ENCODE measurements at places on chromosomes 1 and 21.

- DNase-seq = no peak
Observed at GRCh38 chr1:212481438-212481767, 48.7 kb downstream of the NENF start.

GRCh38 chr1:175744833-175745232, 1.4 kb upstream of the TNR start:
- DNase-seq = no peak

GRCh38 chr21:42925114-42925926, at the start of gene ERVH48-1:
TSS of gene ERVH48-1 (minus strand) at chr21:42925630. CDS start at chr21:42919006, 6,624 bp downstream.
- DNase-seq = no peak

- peak; percentile 55 for DNase-seq
Observed at GRCh38 chr1:242128951-242129502, 130.1 kb upstream of the MAP1LC3C start.

DNA sequence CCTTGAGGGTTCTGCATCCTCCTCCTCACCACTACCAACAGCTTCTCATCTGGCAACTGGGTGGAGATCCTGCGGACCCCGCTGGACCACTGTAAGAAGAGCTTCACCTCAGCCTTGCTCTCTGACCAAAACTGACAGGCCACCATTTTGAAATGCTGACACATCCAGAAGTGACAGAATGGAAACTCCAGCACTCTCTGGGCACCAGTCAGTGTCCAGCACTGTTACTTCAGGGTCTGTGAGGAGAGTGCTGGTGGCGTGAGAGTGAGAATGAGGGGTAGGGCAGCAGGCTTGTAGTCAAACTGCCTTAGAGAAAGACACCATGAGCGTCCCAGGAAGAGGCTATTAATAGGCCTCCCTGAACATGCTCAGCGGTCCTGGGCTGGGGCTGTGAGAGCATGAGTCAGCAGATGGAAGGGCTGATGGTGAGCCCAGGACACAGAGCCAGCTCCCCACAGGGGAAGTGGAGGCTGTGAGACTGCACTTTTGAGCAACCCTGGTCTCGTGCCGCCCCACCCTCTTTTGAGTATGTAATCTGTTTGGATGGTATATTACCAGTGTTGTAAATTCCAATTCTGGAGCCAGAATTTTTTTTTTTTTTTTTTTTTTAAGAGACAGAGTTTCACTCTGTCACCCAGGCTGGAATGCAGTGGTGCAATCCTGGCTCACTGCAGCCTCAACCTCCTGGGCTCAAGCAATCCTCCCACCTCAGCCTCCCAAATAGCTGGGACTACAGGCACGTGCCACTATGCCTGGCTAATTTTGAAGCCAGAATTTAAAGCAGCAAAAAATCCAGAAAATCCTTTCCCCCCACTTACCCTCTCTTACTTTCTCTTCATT, 34.4 kb upstream of the SLC30A1 start:
- no peak for DNase-seq

- no peak for DNase-seq
Observed at GRCh38 chr1:109639841-109640184, 16.1 kb upstream of the GSTM4 start.

- DNase-seq = no peak
Observed at GRCh38 chr21:35225573-35225972, 176.5 kb upstream of the RUNX1 start.

DNA sequence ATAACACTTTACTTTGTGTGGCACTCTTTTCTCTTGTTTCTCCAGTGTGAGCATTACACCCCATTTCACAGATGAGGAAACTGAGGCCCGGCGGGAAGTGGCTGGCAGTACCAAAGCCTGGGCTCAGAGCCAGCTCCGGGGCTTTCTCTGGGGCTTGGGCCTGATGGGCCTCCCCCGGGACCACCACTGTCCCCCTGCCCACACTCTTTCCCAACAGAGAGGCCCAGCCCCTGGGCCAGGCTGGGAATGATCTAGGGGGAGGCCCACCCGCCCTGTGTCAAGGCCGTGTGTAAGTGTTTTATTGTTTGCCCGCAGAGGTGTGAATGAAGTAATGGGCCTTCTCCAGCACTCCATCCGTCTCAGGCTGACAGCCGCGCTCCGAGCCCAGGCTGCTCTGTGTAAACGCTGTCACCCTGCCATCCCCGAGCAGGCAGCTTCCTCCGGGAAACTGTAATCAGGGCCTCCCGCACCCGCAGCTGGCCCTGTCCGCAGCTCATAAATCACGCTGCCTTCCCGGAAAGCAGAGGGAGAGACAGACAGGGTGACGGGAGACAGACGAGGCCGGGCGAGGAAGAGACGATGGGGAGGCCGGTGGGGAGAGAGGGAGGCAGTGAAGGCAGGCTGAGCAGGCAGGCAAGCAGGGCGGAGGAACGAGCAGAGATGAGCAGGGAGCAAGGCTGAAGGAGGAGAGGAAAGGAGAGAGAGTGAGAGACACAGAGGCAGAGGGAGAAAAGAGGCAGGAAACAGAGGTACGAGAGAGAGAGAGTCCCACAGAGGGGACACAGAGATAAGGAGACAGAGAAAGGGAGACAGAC, 109.7 kb upstream of the ZBTB40 start:
- DNase-seq = peak; percentile 79

GRCh38 chr1:21082073-21082472, 94.6 kb downstream of the EIF4G3 start:
- DNase-seq = peak; percentile 33

GRCh38 chr21:36411301-36411700, 26.1 kb downstream of the CHAF1B start:
- DNase-seq = no peak

GRCh38 chr1:96730574-96731298, 9.2 kb downstream of the PTBP2 start:
- no peak for DNase-seq

DNA sequence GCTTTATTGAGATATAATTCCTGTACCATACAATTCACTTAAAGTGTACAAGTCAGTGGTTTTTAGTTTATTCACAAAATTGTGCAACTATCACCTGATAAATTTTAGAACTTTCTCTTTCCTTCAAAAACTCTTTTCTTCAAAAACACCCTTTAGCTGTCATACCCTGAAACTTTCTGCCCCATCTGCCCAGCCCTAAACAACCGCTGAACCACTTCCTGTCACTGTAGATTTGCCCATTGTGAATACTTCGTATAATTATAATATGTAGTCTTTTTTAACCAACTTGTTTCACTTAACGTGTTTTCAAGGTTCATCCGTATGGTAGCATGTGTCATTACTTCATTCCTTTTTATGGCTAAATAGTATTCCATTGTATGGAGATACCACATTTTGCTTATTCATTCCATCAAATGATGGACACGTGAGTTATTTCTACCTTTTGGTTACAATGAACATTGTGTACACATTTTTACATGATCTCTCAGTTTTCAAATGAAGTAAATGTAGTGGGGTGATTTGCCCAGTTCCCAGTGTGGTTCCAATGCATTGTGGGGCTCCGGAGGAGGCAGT, 37.9 kb downstream of the WNT4 start:
- DNase-seq = no peak

DNA sequence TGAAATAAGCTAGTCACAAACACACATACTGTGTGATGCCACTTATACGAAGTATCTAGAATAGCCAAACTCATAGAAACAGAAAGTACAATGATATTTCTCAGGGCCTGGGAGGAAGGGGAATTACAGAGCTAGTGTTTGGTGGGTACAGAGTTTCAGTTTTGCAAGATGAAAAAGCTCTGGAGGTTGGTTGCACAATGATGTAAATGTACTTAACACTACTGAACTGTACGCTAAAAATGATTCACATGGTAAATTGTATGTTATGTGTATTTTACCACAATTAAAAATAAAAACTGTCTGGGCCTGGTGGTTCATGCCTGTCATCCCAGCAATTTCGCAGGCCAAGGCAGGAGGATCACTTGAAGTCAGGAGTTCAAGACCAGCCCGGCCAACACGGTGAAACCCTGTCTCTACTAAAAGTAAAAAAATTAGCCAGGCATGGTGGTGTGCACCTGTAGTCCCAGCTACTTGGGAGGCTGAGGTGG, 15.3 kb upstream of the FHAD1 start:
- DNase-seq = no peak

- no peak for DNase-seq
Observed at GRCh38 chr1:94698356-94698755, 121.8 kb upstream of the SLC44A3 start.

GRCh38 chr1:195337646-195338045, 1270.6 kb downstream of the KCNT2 start:
- DNase-seq = no peak

DNA sequence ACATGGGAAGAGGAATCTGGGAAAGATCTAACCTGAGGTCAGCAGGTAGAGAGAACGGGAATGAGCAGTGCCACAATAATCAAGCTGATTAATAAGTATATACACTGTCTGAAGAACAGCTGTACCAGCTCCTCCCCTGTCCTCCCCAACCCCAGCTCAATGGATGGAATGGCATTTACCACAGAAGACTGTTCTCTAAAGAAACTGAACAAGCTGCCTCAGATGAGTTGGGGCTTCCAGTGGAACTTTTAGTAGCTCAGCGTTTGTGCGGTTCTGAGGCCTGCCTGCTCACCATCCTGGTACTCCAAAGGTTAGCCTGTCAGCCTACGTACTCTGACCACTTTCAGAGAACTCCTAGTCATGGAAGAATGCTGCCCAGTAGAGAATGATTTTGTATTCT, 101.9 kb upstream of the LBR start:
- no peak for DNase-seq

DNA sequence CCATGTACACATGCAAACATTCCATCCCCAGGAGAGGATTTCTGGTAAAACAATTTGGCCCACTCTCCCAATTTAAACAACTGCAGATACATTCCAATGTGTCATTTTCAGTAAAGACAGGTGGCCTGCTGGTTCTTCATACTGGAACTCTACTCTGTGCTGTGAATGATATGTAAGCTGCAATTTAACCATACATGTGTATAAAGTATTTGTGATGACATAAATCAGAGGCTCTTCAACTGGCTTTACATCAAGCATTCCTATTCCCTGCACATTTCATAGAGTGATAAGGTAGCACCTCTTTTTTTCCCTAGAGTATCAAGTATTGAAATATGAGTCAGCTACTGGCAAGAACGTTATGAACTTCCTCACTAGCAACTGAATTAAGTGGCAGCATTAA, 649.5 kb upstream of the ADGRL2 start:
- no peak for DNase-seq

- DNase-seq = no peak
Observed at GRCh38 chr1:160704250-160704649, 7.4 kb downstream of the CD48 start.

- DNase-seq = no peak
Observed at GRCh38 chr1:5485968-5486696, 506.1 kb downstream of the NPHP4 start.

DNA sequence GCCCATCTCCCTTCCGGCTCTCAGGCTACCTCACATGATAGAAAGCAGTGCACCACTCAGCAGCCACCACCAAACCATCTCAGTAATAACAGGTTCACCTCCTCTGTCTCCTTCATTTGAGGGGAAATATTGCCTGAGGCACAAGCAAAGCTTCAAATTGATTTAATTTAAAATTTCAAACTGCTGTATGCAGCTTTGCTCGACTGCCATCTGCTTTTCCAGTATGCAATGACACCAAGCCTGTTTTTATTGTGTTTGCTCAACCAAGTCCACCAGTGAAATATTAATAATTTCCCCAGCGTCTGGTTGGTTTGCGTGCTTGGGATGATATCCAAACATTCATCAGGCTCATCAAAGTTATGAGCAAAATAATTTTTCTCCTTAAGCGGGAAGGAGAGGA, 552.4 kb upstream of the DAB1 start:
- no peak for DNase-seq

- DNase-seq = no peak
Observed at GRCh38 chr1:81484284-81484683, 316.4 kb upstream of the ADGRL2 start.

DNA sequence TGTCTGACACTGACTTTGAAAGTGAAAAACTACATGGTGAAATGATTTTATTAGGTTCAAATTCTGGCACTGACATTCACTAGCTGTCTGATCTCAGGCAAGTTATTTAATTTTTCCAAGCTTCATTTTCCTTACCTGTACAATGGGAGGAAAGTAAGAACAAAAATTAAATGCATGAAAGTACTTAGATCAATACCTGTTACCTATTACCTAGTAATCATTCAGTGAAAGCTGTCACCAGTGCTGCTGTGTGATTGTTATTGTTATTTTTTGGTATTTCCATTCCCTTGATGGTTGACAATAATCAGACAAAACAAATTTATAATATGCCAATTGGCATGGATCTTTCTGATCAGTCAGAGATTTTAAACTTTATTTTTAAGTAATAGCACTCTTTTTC, 1.6 kb downstream of the C8A start:
- DNase-seq = no peak

DNA sequence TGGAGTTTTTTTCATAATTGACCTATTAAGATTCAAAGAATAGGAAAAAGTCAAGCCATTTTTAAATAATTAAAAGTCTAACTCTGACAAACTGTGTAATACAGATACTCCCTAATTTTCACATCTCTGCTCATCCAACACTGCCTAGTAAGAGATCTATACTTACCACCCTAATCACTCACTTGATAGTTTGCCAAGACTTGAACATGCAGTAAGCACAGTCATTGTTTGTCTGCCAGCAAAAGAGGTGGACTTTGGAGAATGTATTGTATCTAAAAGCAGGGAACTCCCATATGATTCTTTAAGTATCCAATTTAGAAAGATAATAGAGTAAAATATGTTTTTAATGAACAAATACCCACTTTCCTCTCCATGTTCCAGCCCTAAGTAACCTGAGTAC, 15.5 kb downstream of the TMEM59 start:
- no peak for DNase-seq

GRCh38 chr1:221741703-221742554, at the start of gene DUSP10:
TSS of gene DUSP10 (minus strand) at chr1:221742089. CDS start at chr1:221739744, 2,345 bp downstream.
- DNase-seq = peak; percentile 100

GRCh38 chr1:70727886-70728489, 316.9 kb downstream of the CTH start:
- DNase-seq = no peak

GRCh38 chr1:2382621-2383361, 8.6 kb downstream of the MORN1 start:
- peak; percentile 49 for DNase-seq

DNA sequence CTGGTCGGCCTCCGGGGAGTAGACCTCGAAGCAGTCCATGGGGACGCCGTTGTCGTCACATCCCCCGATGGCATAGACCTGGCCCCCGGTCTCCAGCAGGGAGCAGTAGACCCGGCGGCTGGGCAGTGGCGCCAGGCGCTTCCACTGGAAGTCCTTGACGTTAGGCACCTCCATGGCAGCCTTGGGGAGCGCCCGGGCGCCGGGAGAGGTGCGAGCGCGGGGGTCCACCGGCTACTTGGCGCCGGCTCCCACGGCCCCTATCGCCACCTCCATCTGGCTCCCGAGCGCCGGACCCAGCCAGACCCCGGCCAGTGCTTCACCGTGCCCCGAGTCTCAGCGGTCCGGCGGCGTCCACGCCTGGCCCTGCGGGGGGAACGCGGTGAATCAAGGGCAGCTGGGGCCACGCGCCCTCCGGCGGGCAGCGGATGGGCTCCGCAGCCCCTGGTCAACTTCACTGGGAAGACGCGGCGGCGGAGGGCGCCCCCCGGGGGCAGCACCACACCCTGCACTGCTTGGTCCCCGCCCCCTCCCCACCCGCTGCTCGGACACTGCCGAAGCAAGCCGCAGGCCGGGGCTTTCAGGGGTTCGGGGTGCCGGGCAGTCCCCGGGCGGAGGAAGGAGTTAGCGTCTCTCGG, 13.2 kb downstream of the KLHDC8A start:
- peak; percentile 56 for DNase-seq

- peak; percentile 15 for DNase-seq
Observed at GRCh38 chr1:59354709-59355337, 57.9 kb downstream of the FGGY start.
